ENCODE measurements at places on chromosomes 11 and 22.

DNA sequence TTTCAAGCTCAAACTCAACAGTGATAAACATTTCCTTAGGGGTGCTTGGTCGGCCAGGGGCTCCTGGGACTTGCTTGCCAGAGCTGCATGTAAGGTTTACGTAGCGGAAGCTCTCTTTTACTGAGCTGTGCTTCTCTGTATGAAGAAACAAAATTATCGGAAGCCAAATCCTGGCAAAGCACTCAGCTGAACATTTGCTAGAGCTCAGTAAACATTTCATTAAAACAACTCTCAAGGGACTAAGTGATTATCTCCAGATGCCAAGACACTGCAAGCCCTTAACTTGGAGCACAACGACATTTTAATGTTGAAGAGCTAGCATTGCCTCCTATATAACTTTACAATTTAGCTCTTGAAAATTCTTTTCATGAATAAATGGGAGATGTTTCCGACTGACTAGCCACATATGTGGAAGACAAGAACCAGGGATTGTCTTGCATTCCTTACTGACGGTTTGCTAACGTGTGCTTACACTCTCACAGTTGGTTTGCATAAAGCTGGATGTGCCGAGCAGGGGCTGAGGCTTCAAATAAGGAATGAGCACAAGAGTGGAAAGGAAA lies 43.4 kb downstream of the SCUBE2 start:
- no peak for DNase-seq

DNA sequence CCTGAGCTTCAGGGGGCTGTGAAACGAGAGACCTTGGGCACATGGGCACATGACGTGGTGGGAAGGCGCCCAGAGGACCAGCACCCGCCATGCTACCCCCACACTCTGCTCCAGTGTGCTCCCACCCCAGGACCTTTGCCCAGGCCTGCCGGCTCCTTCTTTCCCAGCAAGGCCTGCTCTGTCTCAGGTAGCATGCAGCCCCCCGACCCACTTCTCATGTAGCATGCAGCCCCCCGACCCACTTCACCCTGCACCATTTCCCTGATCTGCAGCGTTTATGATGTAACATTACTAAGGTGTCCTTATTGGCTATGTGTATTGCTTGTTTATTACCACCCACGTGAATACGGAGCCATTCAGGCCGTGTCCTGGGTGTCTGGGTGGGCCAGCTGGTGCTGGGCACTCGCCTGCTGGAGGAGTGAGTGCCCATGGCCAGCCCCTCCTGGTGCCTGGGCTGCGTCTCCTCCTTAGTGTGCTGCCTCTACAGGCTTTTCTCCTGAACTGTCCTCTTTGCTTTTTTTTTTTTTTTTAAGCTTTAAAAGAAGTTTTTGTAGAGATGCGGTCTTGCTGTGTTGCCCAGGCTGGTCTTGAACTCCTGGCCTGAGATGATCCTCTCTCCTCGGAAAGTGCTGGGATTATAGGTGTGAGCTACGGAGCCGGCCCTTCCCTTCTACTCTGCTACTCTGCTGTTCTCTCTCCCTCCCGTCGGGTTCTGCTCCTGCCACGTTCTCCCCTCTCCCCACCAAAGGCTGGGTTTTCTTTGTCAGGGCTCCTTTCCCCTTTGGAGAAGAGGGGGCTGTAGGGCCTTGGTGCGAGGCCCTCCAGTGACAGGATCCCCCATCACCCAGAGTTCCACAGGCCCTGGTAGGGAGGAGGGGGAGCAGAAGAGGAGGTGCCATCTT lies 29.4 kb downstream of the LRP5 start:
- DNase-seq, result no peak

GRCh38 chr11:64916040-64916774 lies 802 bp downstream of the ATG2A start:
- no peak for DNase-seq

- DNase-seq, result no peak
Measured at GRCh38 chr11:72863091-72863490, 48.9 kb downstream of the ATG16L2 start.

DNA sequence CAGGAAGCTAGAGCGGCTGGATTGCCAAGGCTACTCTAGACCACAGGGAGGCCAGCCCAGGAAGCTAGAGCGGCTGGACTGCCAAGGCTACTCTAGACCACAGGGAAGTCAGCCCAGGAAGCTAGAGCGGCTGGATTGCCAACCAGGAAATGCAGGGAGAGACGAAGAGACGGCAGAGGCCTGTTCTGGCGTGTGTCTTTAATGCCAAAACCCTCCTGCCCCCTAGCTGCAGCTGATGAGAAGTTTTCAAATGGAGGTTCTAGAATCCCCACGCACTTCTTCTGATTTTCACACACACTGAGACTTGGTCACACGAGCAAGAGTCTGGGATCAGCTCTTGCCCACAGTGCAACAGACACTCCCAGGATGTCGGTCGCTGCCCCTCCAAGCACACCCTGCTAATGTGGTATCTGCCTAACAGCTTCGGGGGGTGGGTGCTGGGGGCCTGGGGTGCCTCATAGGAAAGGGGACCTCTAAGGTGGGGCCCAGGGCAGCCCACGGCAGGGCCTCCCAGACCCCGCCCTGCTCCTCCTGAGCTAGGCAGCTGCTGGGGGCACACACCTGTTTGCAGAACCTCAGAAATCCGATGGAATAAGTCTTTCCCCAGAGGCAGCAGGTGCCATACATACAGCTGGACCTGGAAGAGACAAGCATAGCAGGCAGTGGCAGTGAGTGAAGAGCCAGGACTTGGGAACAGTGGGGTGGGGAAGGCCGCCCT lies 28.5 kb downstream of the MAFF start:
- DNase-seq, result no peak

DNA sequence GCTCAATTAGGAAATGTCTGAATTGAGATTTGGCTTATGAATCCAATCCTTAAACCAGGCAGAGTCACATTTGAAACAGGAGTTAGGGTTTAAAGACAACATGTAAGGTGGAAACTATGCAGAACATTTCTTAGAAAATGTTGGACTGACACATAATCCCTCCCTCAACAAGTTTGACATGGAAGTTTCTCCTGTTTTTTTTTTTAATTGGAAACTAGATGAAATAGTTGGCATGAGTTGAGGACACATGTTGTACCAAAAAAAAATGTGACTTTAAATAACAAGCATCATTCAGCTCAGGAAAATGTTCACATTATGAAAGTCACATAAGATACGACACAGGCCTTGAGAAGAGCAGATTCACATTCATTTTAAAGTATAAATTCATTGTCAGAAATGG lies 154.9 kb upstream of the DDI1 start:
- DNase-seq, result no peak

DNA sequence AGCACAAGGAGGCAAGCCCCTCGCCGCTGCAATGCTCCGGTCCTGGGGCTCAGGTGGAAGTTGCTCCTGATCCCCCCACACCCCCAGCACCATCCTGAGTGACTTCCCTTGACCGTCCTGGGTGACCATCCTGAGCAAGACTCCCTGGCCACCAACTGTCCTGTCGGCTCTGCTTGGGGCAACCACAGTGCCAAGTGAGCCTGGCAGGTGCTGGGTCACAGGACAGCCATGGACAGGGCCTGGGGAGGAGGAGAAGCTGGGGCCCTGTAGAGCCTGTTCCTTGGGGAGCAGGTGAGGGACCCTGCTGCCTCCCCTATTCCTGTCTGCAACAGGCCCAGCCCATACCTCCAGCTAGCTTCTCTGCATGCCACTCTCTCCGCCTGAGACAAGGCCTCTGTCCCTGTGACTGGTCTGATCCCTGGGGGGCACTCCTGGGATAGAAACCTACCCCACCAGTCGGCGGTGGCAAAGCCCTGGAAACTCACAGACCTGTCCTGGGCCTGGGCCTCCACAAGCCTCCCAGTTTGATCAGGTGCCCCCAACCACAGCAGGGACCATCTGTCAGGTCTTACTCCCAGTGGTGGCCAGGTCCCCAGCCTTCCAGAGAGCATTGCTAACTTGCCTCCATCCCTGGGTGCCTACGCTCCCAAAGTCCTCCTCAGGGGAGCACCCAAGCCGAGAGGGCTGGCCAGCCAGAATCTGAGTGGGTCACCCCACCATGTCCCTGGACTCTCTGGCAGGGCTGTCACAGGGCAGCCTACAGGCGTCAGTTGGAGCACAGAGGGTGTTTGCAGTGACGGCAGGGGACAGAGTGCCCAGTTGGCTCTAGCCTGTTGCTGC lies 68.7 kb upstream of the WNT7B start:
- DNase-seq, result peak; percentile 92

DNA sequence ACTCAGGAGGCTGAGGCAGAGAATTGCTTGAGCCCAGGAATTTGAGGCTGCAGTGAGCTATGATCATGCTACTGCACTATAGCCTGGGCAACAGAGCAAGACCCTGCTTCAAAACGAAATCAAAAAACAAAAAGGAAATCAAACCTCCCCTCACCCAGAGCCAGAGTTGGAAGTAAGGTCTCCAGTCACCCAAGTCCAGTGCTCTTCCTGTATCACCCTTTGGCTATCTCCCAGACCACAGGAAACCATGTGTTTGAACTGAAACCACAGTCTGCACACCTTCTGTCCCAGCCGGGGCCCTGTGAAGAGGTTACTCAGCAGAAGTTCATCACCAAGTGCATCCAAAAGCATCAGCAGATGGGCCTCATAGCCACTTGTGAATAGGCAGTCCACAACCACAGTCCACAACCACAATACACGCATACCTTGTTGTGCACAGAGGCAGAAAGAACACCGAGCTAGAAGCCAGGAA lies 4.6 kb downstream of the MYH9 start:
- DNase-seq, result no peak

GRCh38 chr11:128803011-128803410 lies 64.1 kb downstream of the KCNJ1 start:
- no peak for DNase-seq

DNA sequence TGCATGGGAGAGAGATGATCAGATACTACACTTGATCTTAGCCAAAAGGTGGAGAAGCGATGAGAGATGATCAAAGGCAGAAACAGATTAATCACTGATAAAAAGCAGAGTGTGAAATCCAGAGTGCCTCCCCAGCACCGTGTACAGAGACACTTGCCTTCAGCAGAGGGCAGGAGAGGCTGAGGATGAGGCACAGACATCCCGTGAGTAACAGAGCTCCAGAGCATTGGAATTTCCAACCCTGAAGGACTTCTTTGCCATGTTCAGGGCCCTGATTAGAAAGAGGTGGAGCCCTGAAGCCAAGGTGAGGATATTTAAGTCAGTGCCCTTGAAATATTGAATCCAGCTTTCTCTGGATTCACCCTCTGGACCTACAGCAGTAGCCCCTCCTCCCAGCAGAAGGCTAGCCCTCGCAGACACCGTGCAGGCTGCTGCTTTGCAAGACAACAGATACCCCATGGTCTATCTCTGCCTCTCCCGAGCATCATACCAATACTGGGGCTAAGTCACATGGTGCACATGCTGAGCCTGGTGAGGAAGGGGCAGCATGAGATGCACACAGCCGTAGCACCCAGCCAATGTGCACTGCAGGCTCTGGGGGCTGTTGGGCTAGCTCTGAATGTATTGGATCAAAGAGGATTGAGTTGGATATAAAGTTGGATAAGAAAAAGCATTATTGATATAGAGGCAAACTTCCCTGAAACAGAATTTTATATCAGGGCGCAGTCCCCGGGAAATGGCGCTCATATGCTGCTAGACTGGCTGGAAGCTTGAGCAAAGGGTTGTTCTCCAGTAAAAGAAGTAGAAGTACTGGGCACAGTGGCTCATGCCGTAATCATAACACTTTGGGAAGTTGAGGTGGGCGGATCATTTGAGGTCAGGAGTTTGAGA lies 200.3 kb upstream of the B3GAT1 start:
- DNase-seq, result no peak

GRCh38 chr11:130136107-130136506 lies 23.5 kb upstream of the ST14 start:
- no peak for DNase-seq

DNA sequence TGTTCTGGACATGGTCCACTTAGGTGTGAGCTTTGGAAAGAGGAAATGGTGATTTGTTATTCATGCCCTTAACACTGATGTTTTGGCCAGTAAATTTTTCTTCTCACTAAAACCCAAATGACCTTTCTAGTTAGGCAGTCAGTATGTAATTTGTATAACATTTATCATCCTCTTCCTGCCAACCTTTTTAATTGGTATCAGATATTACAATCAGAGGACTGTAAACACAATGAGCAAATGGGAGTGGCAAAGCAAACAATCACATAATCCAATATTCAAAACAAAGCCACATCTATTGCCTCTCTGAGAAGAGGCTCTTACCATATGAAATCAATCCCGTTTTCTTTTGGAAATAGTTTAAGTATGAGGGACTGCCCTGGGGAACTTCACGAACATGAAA lies 49.1 kb downstream of the BBOX1 start:
- no peak for DNase-seq

DNA sequence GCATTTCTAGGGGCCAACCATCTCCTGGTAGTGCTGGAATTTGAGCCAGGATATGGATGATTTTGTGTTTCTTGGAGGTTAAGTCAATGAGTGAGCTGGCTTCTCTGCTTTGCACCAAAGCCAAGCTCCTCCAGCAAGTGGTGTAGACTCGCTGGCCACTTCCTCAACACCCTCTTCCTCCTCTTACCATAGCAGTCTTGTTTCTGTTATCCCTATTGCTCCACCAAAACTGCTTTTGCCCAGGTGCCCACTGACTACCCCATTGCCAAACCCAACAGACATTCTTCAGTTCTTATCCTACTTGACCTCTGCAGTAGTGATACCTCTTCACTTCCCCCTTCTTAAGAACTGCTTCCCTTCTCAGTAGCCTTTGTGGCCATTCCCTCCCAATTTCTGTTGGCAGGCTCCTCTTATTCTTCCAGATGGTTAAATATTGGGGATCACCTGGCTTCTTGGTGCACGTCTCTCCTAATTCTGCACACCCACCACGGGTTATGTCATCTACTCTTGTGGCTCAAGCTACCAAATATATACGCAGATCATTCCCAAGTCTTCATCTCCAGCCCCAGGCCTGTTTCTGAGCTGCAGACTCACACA lies 7.0 kb upstream of the PRG2 start:
- DNase-seq, result no peak

- no peak for DNase-seq
Measured at GRCh38 chr11:93740031-93740729, 1.1 kb downstream of the TAF1D start.

DNA sequence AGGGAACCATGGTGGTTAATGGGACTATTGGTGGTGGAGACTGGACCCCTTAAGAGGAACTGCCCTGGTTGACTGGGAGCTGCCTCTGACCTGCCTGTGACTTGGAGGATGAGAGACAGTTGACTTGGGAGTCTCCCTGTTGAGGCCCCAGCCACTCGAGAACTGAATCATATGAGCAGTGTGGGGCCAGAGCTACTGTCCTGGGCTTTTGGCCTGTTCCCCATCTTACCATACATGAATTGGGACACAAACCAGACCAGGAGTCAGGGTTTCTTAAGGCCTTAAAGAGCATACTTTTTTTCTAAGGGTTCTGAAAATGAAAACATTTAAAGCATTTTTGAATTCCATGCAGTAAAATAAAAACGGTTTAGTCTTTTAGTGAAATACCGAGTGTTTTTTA lies 92.8 kb downstream of the TEAD1 start:
- no peak for DNase-seq
